ENCODE measurements at places on chromosomes 1 and 21. TPM values are rescaled to one million over a fixed set of nuclear protein-coding genes. Genes with fewer than 3 reads are reported as not detected.

- no peak overlapping the region for H3K4me3 ChIP-seq
- H3K27ac ChIP-seq = no peak overlapping the region
- DNase-seq = no peak
- H3K4me1 ChIP-seq = no peaks in the 10 kb centered on the region
Observed at GRCh38 chr1:27318136-27318535, 3.8 kb upstream of the TMEM222 start.

GRCh38 chr1:177145106-177146070, 19.1 kb downstream of the ASTN1 start:
- no peak overlapping the region for H3K27ac ChIP-seq
- no peak overlapping the region for H3K4me3 ChIP-seq
- H3K4me1 ChIP-seq = no peaks in the 10 kb centered on the region
- no peak for DNase-seq
- H3K36me3 ChIP-seq = no peaks in the 10 kb centered on the region

- DNase-seq = no peak
- no peaks in the 10 kb centered on the region for H3K4me1 ChIP-seq
- H3K36me3 ChIP-seq = no peaks in the 10 kb centered on the region
- H3K27me3 ChIP-seq = no peaks in the 10 kb centered on the region
- no peak overlapping the region for H3K27ac ChIP-seq
Observed at GRCh38 chr1:4916610-4917009, 262.2 kb downstream of the AJAP1 start.

- H3K4me3 ChIP-seq = no peak overlapping the region
- H3K4me1 ChIP-seq = no peaks in the 10 kb centered on the region
- H3K27ac ChIP-seq = no peak overlapping the region
Observed at GRCh38 chr1:41448821-41449220, 35.7 kb downstream of the EDN2 start.

- H3K36me3 ChIP-seq = peaks cover 9% of the 10 kb centered on the region
- no peaks in the 10 kb centered on the region for H3K27me3 ChIP-seq
- H3K4me1 ChIP-seq = no peaks in the 10 kb centered on the region
- DNase-seq = no peak
- no peak overlapping the region for H3K4me3 ChIP-seq
Observed at GRCh38 chr1:55138823-55139222, 76.3 kb downstream of the USP24 start.

DNA sequence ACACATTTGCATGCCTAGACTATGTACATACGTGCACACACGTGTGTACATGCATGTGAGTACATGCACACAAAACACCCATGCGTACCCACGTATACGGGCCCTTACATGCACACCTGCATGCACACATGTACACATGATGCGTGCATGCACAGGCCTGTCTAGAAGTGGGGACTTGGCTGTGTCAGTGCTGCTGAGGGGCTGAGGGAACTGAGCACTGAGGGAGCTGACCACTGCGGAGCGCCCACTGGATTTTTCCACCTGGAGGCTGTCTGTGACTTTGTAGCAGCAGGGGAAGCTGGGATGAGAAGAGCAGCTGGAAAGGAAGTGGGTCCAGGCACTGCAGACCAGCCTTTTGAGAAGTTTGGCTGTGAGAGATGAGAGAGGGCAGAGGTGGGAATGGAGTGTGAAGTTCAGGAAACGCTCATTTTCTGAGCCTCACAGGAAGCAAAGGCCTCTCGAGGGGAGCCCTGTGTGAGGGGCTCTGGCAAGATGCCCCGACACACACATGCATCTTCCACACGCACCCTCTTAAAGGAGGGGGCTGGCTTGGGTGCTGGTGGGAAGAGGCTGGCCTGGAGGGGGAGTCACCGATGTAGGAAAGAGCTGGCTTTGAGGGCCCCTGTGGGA, 20.9 kb downstream of the PODN start:
- peaks cover 23% of the 10 kb centered on the region for H3K4me1 ChIP-seq
- H3K27ac ChIP-seq = no peak overlapping the region
- DNase-seq = no peak
- H3K27me3 ChIP-seq = peaks cover 21% of the 10 kb centered on the region

GRCh38 chr1:173562813-173563212, 40.1 kb downstream of the SLC9C2 start:
- no peak overlapping the region for H3K27ac ChIP-seq
- H3K4me3 ChIP-seq = no peak overlapping the region

- H3K27ac ChIP-seq = no peak overlapping the region
- DNase-seq = no peak
- H3K4me3 ChIP-seq = no peak overlapping the region
Observed at GRCh38 chr1:3963554-3963953, 63.5 kb upstream of the C1orf174 start.

- peak; percentile 52 for DNase-seq
- peak overlapping the region; percentile 76 for H3K4me3 ChIP-seq
- peaks cover 29% of the 10 kb centered on the region for H3K4me1 ChIP-seq
Observed at GRCh38 chr1:228647523-228648444, 87.5 kb upstream of the RHOU start.

DNA sequence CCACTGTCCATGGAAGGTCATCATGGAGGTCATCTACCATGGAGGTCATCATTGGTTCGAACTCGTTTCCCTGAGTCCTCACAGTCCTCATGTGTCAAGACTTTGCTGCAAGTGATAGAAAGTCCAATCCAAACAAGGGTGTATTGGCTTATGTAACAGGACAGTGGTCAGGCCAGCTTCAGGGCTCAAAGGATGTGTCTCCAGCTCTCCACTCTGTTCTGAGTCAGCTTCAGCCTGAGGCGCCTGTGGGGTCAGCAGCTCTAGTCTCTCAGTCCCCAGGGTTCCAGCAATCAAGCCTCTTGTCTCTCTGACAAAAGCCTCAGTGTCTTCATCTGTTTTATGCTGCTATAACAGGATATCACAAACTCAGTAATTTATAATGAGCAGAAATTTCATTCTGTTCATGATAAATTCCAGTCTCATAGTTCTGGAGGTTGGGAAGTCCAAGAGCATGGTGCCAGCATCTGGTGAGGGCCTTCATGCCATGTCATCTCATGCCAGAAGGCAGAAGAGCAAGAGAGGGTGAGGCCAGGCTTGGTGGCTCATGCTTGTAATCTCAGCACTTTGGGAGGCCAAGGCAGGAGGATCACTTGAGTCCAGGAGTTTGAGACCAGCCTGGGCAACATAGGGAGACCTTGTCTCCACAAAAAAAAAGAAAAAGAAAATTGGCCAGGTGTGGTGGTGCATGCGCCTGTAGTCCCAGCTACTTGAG, 19.5 kb downstream of the A3GALT2 start:
- no peak overlapping the region for H3K27ac ChIP-seq
- H3K4me1 ChIP-seq = no peaks in the 10 kb centered on the region
- H3K27me3 ChIP-seq = no peaks in the 10 kb centered on the region
- DNase-seq = no peak

DNA sequence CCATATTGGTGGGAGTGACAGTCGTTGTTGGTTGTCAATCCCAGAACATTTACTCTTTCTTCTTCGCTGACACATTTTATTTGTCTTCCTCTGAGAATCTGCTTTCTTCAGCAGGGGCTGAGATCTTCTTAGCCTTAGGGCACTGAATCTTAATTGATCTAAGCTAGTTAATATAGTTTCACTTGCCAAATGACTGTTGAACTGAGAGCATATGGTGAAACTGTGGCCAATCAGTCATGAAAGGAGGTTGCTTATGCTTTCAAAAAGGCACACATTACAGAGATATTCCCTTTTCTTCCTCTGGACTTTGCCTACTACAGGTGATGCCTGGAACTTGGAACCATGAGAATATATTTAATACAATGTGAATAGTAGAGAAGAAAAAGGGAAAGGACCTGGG, 60.0 kb upstream of the KIAA0040 start:
- no peak overlapping the region for H3K4me3 ChIP-seq
- no peak overlapping the region for H3K27ac ChIP-seq
- H3K36me3 ChIP-seq = no peaks in the 10 kb centered on the region
- H3K4me1 ChIP-seq = no peaks in the 10 kb centered on the region
- peaks cover 19% of the 10 kb centered on the region for H3K27me3 ChIP-seq

DNA sequence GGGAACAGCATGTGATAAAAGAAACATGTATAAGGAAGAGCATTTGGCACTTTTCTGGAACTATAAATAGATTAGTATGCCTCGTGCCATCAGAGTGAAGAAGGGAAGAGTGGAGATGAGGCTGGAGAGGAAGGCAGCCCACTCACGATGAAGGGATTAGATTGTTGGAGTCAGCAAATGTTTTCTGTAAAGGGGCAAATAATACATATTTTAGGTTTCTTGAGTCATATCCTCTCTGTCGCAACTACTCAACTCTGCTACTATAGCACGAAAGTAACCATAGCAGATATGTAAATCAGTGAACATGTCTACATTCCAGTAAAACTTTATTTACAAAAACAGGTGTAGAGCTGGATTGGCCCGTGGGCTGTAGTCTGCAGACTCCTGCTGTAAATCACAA, 147.8 kb downstream of the TENT5C start:
- H3K4me1 ChIP-seq = no peaks in the 10 kb centered on the region
- H3K4me3 ChIP-seq = no peak overlapping the region
- H3K27ac ChIP-seq = no peak overlapping the region
- DNase-seq = no peak
- H3K27me3 ChIP-seq = peaks cover 66% of the 10 kb centered on the region
- H3K36me3 ChIP-seq = no peaks in the 10 kb centered on the region

- H3K27ac ChIP-seq = no peak overlapping the region
- peaks cover 22% of the 10 kb centered on the region for H3K36me3 ChIP-seq
- H3K4me3 ChIP-seq = no peak overlapping the region
- H3K27me3 ChIP-seq = no peaks in the 10 kb centered on the region
- DNase-seq = no peak
Observed at GRCh38 chr1:211330282-211330936, 3.8 kb downstream of the TRAF5 start.

- DNase-seq = peak; percentile 32
- no peak overlapping the region for H3K4me3 ChIP-seq
- no peaks in the 10 kb centered on the region for H3K27me3 ChIP-seq
- no peaks in the 10 kb centered on the region for H3K4me1 ChIP-seq
Observed at GRCh38 chr1:207711285-207711684, 40.6 kb upstream of the CD46 start.

GRCh38 chr1:220565670-220566069, 37.7 kb downstream of the MARK1 start:
- no peak for DNase-seq
- no peaks in the 10 kb centered on the region for H3K27me3 ChIP-seq
- H3K36me3 ChIP-seq = no peaks in the 10 kb centered on the region
- H3K4me1 ChIP-seq = no peaks in the 10 kb centered on the region
- H3K27ac ChIP-seq = no peak overlapping the region

DNA sequence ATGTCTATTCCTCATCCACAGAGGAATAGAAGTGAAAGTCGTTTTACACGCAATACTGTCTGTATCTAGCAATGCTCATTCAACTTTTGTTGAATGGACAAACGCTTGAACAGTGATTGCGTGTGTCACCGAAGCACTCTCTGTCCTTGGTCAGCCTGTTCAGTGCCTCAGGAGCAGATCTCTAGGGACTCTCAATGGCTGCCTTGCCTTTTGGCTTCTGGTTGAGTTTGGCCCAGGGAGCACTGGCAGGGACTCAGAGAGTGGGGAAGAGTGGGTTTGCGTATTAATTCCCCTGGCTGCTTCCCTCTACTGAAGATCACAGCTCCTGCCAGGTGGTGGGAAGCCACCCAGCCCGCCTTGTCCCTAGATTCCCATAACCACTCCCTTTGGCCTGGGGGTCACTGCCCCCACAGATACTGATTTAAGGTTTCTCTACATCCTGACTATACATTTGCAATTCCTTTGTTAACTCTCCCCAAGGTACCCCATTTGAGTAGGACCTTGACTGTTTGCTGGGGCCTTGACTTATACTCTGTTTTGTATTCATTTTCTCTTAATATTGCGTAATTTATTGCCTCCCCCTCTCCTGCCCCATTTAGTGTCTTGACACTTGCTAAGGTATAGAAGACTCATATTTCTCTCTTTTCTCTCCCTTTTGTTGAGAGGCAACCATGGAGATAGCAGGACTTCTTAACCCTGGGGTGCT, 61.7 kb upstream of the USP24 start:
- no peaks in the 10 kb centered on the region for H3K36me3 ChIP-seq
- no peak for DNase-seq
- peaks cover 18% of the 10 kb centered on the region for H3K4me1 ChIP-seq
- H3K27me3 ChIP-seq = no peaks in the 10 kb centered on the region

Gene VHLL
- total RNA-seq = 0.81 TPM

Gene TTC34
- total RNA-seq = 1.3 TPM

Gene TP73
- 0.54 TPM for total RNA-seq

Gene LIN28A
- not detected for total RNA-seq

Gene SLC44A3
- total RNA-seq = 32.0 TPM

Gene GUCA2A
- total RNA-seq = not detected

Gene PDC
- total RNA-seq = not detected

Gene HOOK1
- 50.4 TPM for total RNA-seq

Gene SLC35F3
- total RNA-seq = 0.66 TPM

Gene SLC44A5
- 5.8 TPM for total RNA-seq

Gene RGS8
- total RNA-seq = not detected
